A549 treated with Hydrocortisone at 1 μM for 4 hours (cell line): ENCODE measurements at places on chromosomes 1 and 21. TPM values are rescaled to one million over a fixed set of nuclear protein-coding genes. Genes with fewer than 3 reads are reported as not detected.

S100A14 gene
- 0.14 to 0.82 TPM (median 0.52 TPM) in 5 replicates for total RNA-seq

BCAN gene
- total RNA-seq = 0.12 to 0.13 TPM in 2 of 5 replicates, not detected in the others

MX1 gene
- 1.5 to 2.3 TPM (median 1.7 TPM) in 5 replicates for total RNA-seq

S100A7 gene
- total RNA-seq = not detected in 5 replicates

ARMH1 gene
- 0.55 to 1.1 TPM (median 0.92 TPM) in 5 replicates for total RNA-seq

ZFYVE9 gene
- total RNA-seq = 7.2 to 10.4 TPM (median 8.2 TPM) in 5 replicates

S100A1 gene
- 0.61 to 1.1 TPM (median 0.83 TPM) in 5 replicates for total RNA-seq

TBX15 gene
- 0.02 to 0.07 TPM (median 0.06 TPM) in 5 replicates for total RNA-seq

SELL gene
- 0.20 to 0.40 TPM (median 0.25 TPM) in 5 replicates for total RNA-seq

TGFB2 gene
- total RNA-seq = 10.1 to 13.5 TPM (median 12.3 TPM) in 5 replicates

FCN3 gene
- total RNA-seq = not detected in 5 replicates

CFHR4 gene
- total RNA-seq = not detected in 5 replicates

BRINP3 gene
- not detected in 5 replicates for total RNA-seq

OR2M3 gene
- not detected in 5 replicates for total RNA-seq

HOOK1 gene
- 0.21 to 1.0 TPM (median 0.35 TPM) in 5 replicates for total RNA-seq

MAP7D1 gene
- total RNA-seq = 218 to 234 TPM (median 224 TPM) in 5 replicates

SLAMF7 gene
- total RNA-seq = 0.99 to 2.1 TPM (median 1.8 TPM) in 5 replicates

FAM229A gene
- total RNA-seq = 2.1 to 4.5 TPM (median 3.7 TPM) in 5 replicates

MTARC1 gene
- total RNA-seq = 7.8 to 9.6 TPM (median 8.7 TPM) in 5 replicates

CASQ2 gene
- not detected in 5 replicates for total RNA-seq

PTPN14 gene
- total RNA-seq = 7.6 to 14.4 TPM (median 10.7 TPM) in 5 replicates

RXRG gene
- total RNA-seq = 0.05 TPM in 1 of 5 replicates, not detected in the others

FCRL5 gene
- total RNA-seq = 0.03 TPM in 1 of 5 replicates, not detected in the others

GPR52 gene
- total RNA-seq = 0.10 to 0.17 TPM in 2 of 5 replicates, not detected in the others

PRDM16 gene
- 0.09 to 0.45 TPM (median 0.13 TPM) in 5 replicates for total RNA-seq

ITGB2 gene
- total RNA-seq = 0.46 to 0.90 TPM (median 0.77 TPM) in 5 replicates

PPIAL4G gene
- total RNA-seq = not detected in 5 replicates

CRYBG2 gene
- total RNA-seq = 1.2 to 2.2 TPM (median 1.5 TPM) in 5 replicates

LINGO4 gene
- total RNA-seq = not detected in 5 replicates

GUCA2A gene
- total RNA-seq = 0.29 TPM in 1 of 5 replicates, not detected in the others

LCA5L gene
- total RNA-seq = 1.3 to 1.8 TPM (median 1.6 TPM) in 5 replicates

ADAMTS4 gene
- total RNA-seq = 0.02 to 0.18 TPM in 2 of 5 replicates, not detected in the others

PLA2G2F gene
- not detected in 5 replicates for total RNA-seq

LCE2B gene
- total RNA-seq = not detected in 5 replicates

C8A gene
- not detected in 5 replicates for total RNA-seq

LRRC71 gene
- 0.05 to 0.23 TPM (median 0.17 TPM) in 5 replicates for total RNA-seq
